AG09319 (cell line): ENCODE measurements at places on chromosomes 16 and 17.

GRCh38 chr16:68235108-68235886 is 630 bp downstream of the ESRP2 start:
- DNase-seq: no peak

DNA sequence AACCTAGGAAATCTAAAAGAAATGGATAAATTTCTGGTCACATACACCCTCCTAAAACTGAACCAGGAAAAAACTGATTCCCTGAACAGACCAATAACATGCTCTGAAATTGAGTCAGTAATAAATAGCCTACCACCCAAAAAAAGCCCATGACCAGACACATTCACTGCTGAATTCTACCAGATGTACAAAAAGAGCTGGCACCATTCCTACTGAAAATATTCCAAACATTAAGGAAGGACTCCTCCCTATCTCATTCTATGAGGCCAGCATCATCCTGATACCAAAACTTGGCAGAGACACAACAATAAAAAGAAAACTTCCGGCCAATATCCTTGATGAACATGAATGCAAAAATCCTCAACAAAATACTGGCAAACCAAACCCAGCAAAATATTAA is 52.9 kb downstream of the TTC19 start:
- no peak for DNase-seq

- no peak for DNase-seq
These were observed 4.8 kb downstream of the CYB5D2 start for GRCh38 chr17:4147751-4148310.

DNA sequence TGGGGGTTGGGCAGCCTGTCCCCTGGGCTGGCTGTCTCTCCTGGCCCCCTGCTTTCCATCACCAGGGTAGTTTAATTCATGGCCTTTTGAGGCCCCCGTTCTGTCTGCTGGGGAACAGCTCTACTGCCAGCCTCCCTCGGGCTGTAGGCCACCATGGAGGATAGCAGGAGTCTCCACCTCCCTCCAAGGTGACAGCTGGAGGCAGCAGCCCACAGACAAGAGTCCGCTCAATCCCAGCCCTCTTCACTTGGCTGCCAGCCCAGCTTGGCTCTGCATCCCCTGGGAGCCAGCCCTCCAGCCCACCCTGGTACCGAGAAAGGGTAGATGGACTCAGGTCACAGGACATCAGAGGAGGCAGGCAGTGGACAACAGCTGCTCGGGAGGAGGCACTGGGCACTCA is 194.6 kb upstream of the SDK2 start:
- no peak for DNase-seq

GRCh38 chr16:25570131-25570530 is 121.6 kb upstream of the HS3ST4 start:
- DNase-seq: no peak

DNA sequence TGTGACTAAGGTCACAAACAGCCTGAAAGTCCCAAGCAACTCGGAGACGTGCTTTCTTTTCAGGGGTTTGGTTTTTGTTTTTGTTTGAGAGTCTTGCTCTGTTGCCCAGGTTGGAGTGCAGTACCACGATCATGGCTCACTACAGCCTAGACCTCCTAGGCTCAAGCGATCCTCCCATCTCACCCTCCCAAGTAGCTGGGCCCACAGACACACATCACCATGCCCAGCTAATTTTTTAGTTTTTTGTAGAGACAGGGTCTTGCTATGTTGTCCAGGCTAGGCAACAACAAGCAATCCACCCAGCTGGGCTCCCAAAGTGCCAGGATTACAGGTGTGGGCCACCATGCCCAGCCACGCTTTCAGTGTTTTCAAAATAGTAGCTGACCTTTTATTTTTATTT is 19.8 kb upstream of the GGA2 start:
- DNase-seq: no peak

GRCh38 chr17:46045639-46046038 is 46.6 kb downstream of the STH start:
- no peak for DNase-seq

DNA sequence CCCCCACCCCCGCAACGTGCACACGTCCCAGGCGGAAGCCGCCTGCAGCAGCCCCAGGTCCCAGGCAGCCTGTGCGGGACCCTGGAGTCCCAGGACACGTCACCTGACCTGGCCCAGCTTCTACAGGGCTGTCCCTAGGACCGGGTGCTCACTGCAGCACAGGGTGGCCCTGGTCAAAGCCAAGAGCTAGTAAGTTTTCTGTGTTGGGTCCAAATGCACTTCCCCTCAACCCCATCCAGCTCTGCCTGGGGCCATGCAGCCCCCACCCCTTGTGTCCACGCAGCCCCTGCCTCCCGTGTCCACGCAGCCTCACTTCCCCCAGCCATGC is 22.1 kb upstream of the PVALEF start:
- no peak for DNase-seq

- DNase-seq: no peak
These were observed 21.7 kb upstream of the PAFAH1B1 start for GRCh38 chr17:2571523-2572303.

DNA sequence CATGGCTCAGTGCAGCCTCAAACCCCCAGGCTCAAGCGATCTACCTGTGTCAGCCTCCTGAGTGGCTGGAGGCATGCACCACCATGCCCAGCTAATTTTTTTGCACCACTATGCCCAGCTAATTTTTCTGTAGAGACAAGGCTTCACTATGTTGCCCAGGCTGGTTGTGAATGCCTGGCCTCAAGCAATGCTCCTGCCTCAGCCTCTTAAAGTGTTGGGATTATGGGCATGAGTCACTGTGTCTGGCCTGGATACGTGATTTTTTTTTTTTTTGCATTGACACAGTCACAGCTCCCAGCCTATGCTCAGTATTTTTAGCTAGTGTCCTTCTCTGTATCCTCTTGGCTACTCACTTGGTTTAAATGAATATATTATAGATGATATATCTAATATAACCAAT is 377.0 kb upstream of the TNRC6C start:
- no peak for DNase-seq

- DNase-seq: no peak
These were observed 61.9 kb upstream of the CIBAR2 start for GRCh38 chr16:85173981-85174751.

DNA sequence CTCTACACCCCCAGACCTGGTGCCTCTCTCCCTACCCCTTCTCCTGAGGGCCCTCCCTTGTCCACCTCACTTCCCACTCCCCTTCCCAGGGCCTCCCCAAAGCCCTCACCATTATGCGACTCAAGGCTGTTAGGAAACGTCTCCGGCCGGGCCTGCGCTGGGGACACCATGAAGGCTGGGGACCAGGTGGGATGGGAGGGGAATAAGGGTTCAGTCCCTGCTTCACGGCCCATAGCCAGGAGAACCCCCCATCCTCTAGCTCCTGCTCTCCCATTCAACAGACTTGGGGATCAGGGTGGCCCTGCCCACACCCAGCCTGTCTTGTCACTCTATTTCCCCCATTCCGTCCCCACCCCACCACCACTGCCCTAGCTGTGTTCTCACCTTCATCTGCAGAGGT is 2.1 kb downstream of the NEURL4 start:
- no peak for DNase-seq

- no peak for DNase-seq
These were observed 15.1 kb downstream of the BAIAP2 start for GRCh38 chr17:81049973-81050551.

GRCh38 chr16:68973611-68974120 is 130.3 kb downstream of the TANGO6 start:
- DNase-seq: no peak

GRCh38 chr17:76537288-76537577 is 276 bp downstream of the CYGB start:
- DNase-seq: no peak

GRCh38 chr17:74569020-74570003 is 2.0 kb upstream of the CD300H start:
- peak; percentile 63 for DNase-seq

- no peak for DNase-seq
These were observed 20.4 kb upstream of the YPEL2 start for GRCh38 chr17:59311051-59311468.

DNA sequence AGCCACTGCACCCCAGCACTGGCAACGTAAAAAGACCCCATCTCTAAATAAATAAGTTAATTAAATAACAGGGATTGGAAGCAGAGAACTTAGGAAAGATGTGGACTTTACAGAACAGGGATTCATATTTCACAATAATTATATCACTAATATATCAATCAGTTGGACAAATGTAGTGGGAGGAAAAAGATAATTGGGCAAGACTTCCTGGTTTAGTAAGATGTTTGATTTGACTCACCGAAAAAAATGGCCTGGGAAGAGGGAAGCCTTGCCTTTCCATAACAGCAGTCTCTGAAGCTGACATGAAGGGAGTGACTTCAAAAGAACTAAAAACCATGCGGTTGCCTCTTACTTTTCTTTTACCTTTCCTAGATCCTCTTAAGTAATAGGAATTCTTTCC is 15.2 kb upstream of the C17orf78 start:
- DNase-seq: no peak

DNA sequence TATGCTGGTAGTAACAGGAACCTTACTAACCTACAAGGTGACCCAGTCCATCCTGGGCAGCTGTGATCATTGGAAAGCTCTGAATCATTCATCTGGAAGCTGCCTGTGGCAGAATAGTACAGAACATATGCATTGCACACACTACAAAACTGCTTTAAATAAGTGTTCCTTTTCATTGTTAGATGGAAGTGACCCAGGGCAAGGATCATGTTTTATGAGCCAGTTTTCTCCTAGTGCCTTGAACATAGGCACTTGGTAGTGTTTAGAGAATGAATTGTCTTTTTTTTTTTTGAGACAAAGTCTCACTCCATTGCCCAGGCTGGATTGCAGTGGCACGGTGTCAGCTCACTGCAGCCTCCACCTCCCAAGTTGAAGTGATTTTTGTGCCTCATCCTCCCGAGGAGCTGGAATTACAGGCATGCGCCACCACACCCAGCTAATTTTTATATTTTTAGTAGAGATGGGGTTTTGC is 55.4 kb downstream of the TENT4B start:
- DNase-seq: no peak

- no peak for DNase-seq
These were observed 30.2 kb upstream of the MRPS23 start for GRCh38 chr17:57880086-57880456.

GRCh38 chr16:51747329-51747728 is 596.3 kb upstream of the SALL1 start:
- DNase-seq: no peak

DNA sequence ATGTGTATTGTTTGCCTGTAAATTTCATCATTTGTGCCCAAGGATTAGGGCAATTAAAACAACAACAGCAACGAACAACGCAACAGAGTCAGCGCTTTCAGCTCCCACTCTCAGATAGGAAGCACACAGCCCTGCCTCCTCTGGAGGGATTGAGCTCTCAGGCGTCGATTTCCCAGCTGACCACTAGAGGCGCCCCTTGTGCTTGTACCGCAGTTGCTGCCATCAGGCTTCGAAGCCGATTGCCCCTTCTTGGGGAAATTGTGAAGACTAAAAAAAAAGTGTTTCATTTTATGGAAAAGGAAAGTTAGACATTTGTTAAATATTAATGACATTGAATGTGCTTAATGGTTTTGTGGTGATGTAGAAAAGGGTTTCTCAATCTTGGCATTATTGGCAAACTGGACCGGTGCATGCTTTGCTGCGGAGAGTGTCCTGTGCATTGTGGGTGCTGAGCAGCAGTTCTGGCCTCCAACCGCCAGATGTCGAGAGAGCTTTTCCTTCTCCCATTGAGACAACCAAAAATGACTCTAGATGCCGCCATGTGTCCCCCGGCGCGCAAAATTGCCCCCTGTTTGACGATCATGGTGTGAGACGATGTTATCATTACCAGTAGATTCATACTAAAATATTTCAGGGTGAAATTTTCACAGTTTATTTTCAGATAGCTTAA is 650.4 kb upstream of the RBFOX1 start:
- DNase-seq: no peak

- DNase-seq: no peak
These were observed 11.7 kb downstream of the HDAC5 start for GRCh38 chr17:44111777-44112176.

GRCh38 chr16:66483689-66484452 is 56.8 kb downstream of the BEAN1 start:
- no peak for DNase-seq

DNA sequence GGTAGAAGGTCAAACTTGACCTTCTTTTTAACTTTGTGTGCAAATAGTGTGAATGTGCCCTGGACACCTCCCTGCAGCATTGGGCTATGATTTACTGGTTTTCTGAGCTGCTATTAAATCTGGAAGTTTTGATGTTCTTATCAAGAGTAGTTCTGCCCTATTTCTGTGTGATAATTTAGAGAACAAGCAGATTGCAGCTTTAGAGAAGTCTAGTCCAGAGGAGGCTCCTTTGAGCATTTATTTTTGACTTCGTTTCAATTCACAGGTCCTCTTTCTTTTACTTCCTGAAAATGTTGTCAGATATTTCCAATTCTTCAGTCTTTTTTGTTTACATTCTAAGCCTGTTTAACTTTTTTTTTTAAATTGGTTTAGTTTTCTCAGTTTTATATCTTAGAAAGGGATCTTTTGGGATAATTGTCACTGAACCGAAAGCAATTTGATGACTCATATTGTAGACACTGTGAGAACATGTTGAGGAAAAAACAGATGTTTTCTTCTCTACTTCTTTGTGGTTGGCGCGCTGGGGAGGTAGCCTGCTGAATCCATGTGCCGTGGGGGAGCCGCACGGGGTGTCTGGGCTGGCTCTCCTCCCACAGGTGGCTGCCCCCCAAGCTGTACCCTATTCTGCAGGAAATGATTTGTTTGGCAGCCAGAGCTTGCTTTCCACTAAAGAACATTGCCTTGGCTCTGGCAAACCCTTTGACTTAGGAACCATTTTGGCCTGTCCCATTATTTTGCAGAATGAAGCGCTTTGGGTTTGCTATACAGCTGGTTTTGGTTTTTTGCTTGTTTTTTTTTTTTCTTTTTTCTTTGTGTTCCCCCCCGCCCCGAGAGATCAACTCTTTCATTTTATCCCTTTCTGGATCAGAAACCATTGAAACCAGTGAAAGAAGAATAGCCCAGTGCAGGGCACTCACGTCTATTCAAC is 53.4 kb downstream of the MFSD11 start:
- peak; percentile 50 for DNase-seq

DNA sequence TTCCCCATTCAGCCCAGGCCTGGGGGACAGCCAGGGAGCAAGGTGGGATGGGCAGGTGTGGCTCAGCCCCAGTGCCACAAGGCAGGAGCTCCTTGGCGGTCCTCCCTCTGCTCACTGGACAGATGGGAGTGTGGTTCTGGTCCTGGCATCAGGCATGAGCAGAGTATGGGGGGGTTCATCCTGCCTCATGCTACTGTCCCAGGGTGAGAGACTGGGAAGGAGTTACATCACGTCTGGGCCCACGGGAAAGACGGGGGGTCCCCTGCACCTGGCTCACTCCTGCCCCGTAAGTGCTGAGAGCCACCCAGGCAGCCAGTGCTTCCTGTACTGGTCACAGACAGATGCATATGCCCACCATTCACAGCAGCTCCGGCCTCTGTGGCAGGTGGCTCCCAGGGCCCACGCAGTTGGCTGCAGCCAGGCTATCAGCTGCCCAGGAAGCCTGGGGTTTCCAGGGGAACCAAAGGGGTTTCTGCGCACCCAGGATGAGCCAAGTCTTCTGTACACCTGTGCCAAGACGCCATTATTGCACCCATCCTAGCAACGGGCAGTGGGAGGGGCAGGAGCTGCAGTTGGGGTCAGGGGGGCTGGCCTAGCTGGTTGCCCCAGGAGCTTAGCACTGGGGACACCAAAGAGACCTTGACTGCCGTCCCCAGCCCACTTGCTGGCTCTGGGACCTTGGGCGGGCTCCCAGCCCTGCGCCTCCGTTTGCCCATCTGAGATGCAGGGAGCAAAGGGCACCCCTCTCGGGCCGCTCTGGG is 1.9 kb downstream of the BAIAP3 start:
- DNase-seq: no peak
